HuH-7 (cell line): ENCODE measurements at places on chromosomes 1 and 21.

DNA sequence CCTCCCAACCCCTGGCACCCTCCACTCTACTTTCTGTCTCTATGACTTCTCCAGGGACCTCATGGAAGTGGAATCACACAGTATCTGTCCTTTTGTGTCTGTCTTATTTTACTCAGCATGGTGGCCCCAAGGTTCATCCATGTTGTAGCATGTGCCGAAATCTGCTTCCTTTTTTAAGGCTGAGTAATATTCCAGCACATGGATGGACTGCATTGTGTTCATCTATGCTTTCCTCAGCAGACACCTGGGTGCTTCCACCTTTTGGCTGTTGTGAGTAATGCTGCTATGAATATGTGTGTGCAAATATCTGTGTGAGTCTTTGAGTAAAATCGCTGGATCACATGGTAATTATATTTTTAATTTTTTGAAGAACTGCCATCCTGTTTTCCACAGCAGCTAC is 1.6 kb upstream of the PFKL start:
- DNase-seq: no peak

DNA sequence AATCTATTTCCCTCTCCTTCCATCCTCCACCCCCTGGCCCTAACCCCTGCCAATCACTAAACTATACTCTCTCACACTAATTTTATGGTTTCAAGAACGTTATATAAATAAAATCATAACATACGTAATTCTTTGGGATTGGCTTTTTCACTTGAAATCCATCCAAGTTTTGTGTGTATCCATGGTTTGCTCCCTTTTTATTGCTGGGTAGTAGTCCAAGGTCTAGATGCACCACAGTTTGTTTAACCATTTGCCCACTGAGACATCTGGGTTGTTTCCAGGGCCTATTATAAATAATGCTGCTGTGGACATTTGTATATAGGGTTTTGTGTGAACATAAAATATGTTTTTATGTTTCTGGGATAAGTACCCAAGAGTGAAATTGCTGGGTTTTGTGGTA is 61.4 kb downstream of the TEX35 start:
- no peak for DNase-seq

DNA sequence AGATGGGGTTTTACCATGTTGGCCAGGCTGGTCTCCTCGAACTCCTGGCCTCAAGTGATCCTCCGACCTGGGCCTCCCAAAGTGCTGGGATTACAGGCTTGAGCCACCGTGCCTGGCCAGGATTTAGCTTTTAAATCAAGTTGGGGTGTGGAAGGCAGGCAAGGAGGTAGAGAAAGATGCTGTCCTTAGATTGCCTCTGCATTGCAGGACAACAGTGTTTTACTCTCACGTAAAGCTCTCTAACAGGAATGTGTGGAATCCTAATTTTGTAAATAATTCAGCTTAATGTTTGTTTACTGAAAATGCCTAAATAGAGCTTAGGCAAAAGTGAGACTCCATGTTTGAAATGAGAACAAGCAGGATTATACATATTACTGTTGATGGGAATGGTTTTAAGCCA is 29.5 kb upstream of the TGFB2 start:
- DNase-seq: no peak

DNA sequence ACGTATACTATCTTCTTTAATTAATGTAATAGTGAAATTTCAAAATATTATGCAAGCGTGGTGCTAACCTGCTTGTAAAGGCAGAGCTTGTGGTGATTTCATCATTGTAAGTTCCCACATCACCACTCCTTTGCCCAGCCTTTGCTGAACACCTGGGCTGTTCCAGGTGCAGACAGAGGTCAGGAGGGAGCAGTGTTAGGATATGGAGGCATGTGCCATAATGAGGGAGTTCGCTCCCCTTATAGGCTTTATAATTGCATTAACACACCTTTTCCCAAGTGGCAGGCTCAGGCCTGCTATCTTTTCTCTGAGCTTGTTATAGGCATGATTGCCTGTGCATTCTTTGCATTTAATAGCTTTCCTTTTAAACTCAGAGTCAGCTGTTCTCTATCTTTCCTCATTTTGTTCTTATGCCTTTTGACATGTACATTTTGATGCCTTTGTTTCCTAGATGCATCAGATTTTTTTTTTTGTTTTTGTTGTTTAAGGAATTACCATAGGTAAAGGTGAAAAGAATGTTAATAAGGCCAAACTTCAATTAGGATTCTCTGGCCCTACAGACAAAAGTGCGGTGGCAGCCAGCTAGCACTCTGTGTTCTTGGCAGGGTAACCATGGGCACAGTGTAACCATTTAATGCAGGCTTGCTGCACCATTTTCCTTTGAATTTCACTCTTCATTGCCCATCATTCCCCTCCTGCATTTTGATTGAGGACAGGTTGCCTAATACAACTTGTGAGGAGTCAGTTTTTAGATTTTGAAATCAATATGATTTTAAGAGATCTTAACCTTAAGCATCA is 12.6 kb downstream of the NPL start:
- DNase-seq: no peak

DNA sequence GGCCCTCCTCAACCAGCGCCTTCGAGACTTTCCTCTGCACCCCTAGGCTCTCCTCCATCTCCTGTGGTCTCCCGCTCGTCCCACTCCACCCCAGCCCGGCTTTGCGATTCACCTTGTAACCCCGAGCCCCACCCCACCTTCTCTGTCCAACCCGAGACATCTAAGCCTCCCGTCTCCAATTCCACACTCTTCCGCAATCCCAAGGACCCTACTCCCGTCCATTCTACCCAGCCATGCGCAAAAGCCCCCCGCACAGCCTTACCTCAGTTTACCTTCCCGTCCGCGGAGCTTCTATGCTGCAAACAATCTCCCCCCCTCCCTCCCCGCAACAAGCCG is 174 bp downstream of the SH3BP5L start:
- no peak for DNase-seq

GRCh38 chr1:22320587-22321344 is 130.9 kb upstream of the ZBTB40 start:
- DNase-seq: no peak

DNA sequence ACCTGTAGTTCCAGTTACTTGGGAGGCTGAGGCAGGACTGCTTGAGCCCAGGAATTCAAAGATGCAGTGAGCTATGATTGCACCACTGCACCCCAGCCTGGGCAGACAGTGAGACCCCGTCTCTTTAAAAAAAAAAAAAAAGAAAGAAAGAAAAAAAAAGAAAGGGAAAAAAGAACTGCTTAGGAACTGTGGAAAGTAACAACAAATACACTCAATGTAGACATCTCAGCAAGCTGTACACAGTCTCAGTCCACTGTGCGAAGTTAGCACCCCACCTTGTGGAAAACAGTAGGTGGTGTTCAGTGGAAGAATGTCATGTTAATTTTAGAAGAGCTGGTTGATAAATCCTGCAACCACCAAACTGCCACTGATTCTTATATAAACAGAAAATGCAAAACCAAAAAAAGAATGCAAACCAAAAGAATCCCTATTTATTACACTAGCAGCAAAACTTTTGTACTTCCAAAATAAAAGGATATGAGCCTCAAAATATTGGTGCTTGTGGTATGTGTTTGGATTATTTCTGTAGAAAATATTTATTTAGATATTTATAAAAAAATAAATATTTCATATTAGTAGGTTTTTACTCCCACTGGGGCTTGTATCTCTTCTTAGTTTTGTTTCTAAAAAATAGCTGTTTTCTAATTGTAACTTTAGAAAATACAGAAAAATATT is 31.1 kb downstream of the ALG14 start:
- peak; percentile 52 for DNase-seq

- no peak for DNase-seq
These were observed 30.4 kb upstream of the TMEM61 start for GRCh38 chr1:54950006-54950368.

DNA sequence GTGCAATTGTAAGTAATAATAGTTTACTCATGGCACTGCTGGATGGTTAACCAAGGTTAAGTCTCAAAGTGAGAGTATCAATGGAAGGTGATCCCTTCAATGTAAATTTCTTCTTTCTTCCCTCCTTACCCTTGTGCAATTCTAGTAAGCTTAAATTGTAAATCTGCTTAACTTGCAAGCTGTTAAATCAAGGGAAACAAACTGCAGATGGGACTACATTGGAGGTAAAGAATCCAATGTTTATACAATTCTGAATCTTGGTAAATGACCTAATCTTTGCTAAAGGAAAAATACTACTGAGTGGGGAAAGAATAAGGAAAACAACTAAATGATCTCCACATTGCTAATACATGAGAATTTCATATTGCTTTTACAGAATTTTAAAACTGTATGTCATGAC is 6.7 kb upstream of the CD55 start:
- DNase-seq: no peak

GRCh38 chr21:45981151-45982091 is at the start of gene COL6A1:
COL6A1 (plus strand) TSS chr21:45981770; CDS start chr21:45981851, 81 bp downstream.
- DNase-seq: peak; percentile 86

GRCh38 chr1:21326861-21327344 is 36.6 kb upstream of the ECE1 start:
- DNase-seq: no peak

GRCh38 chr1:3308053-3308452 is 146.4 kb upstream of the ARHGEF16 start:
- no peak for DNase-seq

- no peak for DNase-seq
These were observed 366.1 kb upstream of the DAB1 start for GRCh38 chr1:57789936-57790335.

- DNase-seq: no peak
These were observed 73.5 kb downstream of the ASTN1 start for GRCh38 chr1:177091040-177091439.

DNA sequence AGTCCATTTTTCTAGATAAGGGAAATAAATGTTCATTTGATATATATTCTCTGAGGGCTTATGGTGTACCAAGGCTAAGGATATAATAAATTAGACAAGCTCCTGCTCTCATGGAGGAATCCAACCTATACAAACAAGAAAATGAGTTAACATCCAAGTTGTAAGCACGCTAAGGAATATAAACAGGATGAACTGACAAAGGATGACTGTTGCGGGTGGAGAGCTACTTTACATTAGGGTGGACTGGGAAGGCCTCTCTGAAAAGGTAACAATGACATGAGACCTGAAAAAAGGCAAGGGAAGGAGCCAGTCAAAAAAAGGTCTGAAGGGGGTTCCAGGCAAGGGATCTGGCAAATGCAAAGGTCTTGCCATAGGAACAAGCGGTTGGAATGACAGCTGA is 3.1 kb downstream of the BCAR3 start:
- DNase-seq: no peak

DNA sequence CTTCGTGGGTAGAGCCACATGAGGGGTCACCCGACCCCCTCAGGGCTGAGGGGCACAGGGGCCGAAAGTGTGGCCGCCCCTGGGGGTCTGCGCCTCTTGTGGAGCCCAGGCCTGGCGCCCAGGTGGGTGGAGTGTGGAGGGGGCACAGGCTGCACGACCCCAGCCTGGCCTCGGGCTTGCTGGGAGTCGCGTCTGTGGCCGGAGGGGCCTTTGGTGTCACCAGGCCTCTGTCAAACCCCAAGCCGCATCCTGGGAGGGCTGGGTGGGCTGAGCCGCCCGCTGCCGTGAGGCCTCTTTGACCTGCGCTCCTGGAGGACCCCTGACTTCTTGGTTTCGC is 60.7 kb downstream of the FAAP20 start:
- DNase-seq: no peak

- DNase-seq: no peak
These were observed 6.8 kb downstream of the GNL2 start for GRCh38 chr1:37588939-37589338.

- peak; percentile 81 for DNase-seq
These were observed 26.2 kb downstream of the SLC66A1 start for GRCh38 chr1:19338323-19338762.

DNA sequence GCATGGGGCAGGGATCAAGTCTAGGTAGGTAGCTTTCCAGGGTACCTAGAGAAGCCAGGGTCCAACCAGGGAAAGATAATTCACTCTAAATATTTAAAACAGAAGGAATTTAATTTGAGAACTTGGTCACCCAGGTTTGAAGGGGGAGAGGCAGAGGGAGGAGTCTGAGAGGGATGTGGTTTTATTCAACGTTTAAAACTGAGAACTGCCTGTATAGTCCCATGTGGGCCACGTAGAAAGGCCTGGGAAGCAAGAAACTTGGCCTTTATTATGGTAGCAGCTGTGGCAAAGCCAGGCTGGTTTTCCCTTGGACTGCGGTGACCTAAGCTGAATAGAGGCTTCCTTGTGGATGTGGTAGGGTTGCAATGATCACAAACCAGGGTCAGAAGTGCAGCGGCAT is 42.0 kb upstream of the DUSP10 start:
- DNase-seq: no peak

GRCh38 chr21:34158866-34159835 is 85.8 kb downstream of the MRPS6 start:
- no peak for DNase-seq

DNA sequence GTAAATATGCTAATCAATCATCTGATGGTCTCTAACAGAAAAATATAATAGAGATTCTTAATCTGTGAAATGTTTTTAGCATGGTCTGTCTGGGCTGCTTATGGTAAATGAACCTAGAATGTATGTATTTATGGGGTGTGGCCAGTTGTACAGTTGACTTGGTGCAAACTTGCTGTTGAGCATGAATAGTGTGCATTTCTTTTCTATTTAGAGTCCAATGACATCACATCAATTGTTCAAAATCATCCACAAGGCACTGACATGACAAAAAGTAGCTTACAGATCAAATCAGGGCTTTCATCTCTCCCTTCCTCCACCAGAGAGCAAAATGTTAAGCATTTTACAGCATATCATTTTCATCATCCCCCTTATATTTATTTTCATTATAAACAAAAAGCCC is 1010.3 kb downstream of the KCNT2 start:
- no peak for DNase-seq

GRCh38 chr1:157115851-157116736 is 16.5 kb upstream of the ETV3L start:
- no peak for DNase-seq

- peak; percentile 5 for DNase-seq
These were observed 559.9 kb downstream of the RWDD3 start for GRCh38 chr1:95793893-95794292.

DNA sequence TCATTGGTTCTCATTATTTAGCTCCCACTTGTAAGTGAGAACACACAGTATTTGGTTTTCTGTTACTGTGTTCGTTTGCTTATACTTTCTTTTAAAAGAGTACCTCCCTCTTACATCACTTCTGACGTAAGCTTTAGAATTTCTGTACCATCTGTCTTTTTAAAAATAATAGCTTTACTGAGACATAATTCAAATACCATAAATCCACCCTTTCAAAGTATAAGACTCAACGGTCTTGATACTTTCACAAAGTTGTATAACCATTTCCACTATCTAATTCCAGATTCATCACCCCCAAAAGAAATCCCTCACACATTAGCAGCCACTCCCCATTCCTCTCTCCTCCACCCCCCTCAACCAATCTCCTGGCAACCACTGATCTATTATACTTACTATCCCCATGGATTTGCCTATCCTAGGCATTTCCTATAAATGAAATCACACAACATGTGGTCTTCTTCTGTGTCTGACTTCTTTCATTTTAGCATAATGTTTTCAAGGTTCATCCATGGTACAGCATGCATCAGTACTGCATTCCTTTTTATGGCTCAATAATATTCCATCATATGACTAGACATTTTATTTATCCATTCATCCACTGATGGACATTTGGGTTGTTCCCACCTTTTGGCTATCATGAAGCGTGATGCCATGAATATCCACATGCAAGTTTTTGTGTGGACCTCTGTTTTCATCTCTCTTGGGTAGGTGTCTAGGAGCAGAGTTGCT is 104.7 kb downstream of the HLCS start:
- no peak for DNase-seq
